ENCODE measurements at places on chromosomes 2 and 18. TPM values are rescaled to one million over a fixed set of nuclear protein-coding genes. Genes with fewer than 3 reads are reported as not detected.

Gene GALNT13
- total RNA-seq = not detected

DNA sequence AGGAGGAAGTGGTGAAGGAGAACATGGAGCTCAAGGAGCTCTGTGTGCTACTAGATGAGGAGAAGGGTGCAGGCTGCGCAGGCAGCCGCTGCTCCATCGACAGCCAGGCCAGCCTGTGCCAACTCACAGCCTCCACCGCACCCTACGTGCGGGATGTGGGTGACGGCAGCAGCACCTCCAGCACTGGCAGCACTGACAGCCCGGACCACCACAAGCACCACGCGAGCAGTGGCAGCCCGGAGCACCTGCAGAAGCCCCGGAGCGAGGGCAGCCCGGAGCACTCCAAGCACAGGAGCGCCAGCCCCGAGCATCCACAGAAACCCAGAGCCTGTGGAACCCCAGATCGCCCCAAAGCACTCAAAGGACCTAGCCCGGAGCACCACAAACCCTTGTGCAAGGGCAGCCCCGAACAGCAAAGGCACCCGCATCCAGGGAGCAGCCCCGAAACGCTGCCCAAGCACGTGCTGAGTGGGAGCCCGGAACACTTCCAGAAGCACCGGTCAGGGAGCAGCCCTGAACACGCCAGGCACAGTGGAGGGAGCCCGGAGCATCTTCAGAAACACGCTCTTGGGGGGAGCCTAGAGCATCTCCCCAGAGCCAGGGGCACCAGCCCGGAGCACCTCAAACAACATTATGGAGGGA is 9.0 kb downstream of the CCDC85A start:
- DNase-seq = no peak

DNA sequence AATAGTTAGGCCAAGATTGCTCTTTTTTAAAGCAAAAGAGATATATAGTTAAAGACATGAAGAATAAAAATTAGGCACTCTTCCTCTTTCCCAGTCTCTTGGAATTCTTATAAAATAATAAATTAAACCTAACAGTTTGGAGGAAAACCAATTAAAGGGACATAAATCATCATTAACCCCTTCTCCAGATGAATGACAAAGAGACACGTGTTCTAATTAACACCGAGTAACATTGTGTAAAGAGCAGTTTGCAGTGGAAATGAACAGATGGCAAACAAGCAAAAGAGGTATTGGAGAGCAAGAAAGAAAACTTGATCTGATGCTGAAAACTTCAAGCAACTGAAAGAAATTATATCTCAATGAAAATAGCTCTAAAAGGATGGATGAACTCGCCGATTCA is 48.4 kb downstream of the BCL2 start:
- no peak for DNase-seq

DNA sequence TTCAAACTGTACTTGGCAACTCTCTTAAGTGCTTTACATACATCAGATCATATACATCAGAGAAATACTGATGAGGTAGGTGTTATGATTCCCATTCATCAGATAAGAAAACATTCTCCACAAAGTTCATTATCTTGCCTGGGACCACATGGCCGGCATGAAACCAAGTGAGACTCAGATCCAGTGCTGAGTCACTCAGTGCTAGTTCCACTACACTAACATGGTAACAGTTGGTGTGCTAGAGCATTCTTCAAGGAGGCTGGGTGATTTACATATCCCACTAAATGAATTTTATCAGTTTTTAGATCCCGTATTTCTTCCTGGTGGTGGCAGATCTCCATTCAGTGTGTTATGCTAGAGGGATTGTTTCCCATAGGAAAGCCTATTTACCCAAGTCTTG is 772.0 kb downstream of the CNTNAP5 start:
- no peak for DNase-seq

DNA sequence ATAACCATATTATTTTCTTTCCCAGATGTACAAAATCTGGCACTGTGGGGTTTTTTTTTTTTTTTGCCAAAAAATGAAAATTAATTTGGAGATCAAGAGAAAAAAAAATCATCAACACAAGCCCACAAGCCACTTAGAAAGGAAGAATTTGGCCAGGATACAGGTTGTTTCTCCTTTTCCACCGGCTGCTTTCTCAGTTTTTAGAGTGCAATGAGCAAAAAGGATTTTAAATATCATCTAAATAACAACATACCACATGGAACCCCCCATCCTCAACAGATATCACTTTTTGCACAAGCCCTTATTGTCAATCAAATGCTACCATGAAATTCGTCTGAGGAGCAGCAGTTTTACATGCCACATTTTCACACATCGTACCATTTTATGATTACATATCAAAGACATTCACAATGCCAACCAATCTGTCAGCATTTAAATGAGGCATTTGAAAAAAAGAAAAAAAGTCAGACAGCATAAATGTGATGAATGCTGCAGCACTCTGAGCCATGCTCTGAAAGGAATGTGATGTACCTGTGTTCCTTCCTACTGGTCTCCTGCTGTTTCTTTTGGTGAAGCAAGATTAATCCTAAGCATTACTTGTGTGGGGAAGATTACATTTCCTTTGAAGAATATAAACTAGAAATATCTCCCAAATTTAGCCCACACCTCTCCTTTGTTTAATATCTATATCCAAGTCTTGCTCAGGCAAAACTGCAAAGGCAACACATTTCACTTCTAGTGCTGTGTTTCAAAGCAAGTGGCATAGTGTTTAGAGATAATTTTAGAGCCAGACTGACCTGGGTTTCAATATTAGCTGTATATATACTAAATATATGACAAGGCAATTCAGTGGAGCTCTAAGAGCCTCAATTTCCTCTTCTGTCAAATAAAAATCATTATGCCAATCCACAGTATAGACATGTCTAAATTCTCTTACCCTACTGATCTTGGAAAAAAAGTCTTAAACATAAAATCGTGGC is 391.3 kb downstream of the CMPK2 start:
- DNase-seq = no peak

GRCh38 chr2:17940091-17940630 is 61.7 kb downstream of the KCNS3 start:
- no peak for DNase-seq

- no peak for DNase-seq
Observed at GRCh38 chr2:231290321-231291015, 92.0 kb downstream of the ARMC9 start.
